ENCODE measurements at places on chromosomes 1 and 21.

DNA sequence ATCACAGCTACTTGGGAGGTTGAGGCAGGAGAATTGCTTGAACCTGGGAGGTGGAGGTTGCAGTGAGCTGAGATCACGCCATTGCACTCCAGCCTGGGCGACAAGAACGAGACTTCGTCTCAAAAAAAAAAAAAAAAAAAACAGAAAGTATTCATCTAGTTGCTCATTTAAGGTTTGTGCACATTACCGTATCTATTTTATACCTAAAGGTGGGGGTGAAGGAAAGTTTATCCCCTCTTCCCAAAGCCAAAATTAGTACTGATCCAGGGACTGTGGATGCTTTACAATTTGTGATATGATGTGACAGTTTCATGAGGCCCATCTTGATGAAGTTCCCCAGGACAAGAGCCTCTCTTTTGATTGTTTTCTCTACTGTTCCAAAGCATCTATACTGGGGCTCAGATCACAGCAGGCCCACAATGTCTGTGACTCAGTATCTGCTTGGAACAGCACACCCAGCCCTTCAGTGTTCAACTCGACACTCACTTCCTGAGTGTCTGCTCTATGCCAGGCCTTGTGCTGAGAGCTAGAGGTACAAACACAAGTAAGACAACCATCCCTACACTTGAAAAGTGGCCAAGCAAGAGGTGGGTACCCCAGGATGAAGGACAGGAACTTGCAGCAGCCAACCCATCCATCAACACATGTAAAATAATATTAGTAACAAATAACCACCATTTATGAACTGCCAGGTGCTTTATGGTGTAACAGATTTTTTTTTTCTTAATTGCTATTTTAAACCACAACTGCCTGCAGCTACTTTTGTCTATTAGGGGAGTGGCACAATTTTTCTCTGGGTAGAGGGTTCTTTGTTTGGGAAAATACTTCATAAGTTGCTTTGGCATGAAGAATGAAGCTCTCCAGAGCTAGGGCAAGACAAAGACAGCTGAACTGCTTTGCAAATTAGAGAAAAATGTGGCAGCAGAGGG, 29.0 kb upstream of the KHDRBS1 start:
- DNase-seq = no peak

DNA sequence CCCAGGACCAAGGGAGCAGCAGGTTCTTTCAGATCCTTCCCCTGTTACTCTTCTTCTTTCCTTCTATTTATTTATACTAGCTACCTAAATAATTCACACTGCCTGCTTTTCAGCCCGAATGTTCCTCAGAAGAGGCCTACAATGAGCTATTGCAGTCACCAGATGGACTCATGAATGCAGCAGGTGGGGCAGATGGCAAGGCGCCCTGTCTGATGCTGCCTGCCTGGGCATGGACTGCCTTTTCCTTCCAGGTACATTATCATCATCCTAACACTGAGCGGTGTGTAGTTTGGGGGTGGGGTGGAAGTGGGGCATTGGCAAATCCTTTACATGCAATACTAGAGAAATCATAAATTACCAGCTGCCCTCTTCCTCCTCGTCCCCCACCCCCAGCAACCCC, 17.6 kb downstream of the ESRRG start:
- DNase-seq = peak; percentile 7

GRCh38 chr1:190957565-190957964, 479.9 kb upstream of the BRINP3 start:
- no peak for DNase-seq

GRCh38 chr1:235513495-235514366, 9.5 kb upstream of the B3GALNT2 start:
- peak; percentile 5 for DNase-seq

DNA sequence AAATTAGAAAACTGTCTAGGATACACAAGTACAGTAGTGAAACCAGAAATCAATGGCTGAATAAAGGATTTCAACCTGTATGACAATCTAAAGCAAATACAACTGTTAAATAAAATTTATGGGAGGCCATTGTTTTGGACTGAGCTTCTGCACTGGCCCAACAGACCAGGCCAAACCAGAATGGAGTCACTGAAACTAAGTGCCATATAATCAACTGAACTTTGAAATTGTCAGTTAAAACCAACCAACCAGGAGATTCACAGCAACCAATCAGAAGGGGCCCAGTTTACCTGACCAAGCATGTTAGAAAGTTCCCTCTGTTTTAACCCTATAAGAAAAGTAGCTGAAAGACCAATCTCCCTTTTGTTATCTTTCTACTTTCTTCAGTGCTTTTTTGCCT, 30.5 kb upstream of the SOAT1 start:
- DNase-seq = no peak

GRCh38 chr1:39130325-39130724, 74.2 kb upstream of the MACF1 start:
- no peak for DNase-seq

DNA sequence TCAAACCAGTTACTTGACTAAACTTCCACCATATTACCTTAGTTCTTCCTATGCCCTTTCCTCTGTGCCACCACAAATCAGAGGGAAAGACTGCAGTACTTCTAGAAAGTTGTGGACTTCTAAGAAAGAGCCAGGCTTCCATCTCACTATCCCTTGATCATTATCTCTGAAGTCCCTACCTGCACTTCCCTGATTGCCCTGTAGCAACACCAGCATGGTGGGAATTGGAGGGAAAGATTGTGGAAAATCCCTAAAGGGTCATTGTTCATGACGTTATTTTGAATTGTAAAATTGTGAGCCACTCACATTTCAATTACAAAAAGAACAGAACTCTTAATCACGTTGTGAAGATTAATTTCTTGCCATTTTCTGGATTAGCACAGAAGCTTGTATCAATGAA, 23.4 kb upstream of the KIAA1614 start:
- no peak for DNase-seq

GRCh38 chr1:106268070-106268469, 788.4 kb upstream of the PRMT6 start:
- DNase-seq = peak; percentile 34

- DNase-seq = no peak
Observed at GRCh38 chr21:32538147-32538792, 47.1 kb downstream of the TCP10L start.

DNA sequence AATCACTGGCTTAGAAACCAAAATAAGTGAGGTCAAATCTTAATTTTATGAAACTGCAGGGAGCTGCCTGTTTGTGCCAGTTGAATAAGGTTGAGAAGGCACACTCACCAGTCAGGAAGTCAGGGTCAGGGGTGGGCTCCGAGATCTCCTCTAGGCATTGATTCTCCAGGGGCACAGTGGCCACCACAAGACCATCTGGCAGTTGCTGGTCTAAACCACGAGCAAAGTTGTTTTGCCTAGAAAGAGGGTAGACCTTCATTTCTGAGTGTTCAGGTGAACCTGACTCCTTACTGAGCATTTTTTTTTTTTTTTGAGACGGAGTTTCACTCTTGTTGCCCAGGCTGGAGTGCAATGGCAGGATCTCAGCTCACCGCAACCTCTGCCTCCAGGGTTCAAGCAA, 220.7 kb downstream of the ASTN1 start:
- no peak for DNase-seq

- no peak for DNase-seq
Observed at GRCh38 chr1:204885288-204885711, 14.6 kb downstream of the NFASC start.

DNA sequence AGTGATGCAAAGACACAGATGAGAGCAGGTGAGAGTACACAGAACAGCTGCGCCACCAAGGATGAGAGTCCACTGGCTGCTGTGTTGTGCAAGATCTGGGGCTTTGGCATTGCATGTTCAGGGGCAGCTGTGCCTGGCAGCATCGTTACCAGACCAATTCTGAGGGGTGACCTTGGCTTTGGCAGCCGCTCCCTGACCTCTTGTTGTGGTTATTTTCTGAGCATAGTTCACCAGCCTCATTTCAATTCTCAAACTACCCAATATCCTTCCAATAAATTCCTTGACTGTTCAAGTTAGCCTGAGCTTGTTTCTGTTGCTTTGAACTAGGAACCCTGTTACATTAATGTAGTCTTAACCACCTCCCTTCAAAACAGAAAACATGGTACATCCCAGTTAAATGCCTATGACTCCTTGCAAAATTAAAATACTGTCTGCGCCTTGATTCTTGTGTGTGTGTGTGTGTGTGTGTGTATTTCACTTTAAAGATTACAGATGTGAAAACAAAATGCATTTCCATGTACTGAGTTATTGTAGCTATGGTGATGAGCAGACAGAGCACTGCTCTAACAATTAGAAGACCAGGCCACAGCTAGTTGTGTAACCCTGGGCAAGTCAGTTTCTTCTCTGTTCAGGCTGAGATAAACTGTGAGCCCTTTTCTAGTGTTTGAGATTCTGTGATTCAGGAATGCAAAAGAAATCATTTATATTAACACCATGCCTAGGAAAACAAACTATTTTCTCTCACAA, 106.3 kb upstream of the GUCA2B start:
- no peak for DNase-seq

- no peak for DNase-seq
Observed at GRCh38 chr1:173148971-173149370, 58.2 kb downstream of the TNFSF4 start.

DNA sequence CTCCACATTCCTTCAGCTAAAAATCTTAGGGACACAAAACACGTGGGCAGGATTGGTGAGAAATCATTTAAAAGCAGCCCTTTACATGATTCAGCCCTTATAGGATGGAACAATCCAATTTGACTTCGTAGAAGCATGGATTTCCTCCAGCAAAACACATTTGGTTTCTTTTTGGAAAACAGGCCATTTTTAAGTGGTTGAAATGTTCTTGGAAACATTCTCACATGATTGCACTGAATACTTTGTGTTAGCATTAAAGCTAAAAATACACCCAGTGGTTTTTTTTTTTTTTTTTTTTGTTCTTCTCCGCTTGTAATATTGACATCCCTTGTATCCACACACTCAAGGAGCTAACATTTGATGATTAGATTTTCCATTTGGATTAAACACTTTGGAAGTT, 42.1 kb upstream of the ABCG1 start:
- no peak for DNase-seq

DNA sequence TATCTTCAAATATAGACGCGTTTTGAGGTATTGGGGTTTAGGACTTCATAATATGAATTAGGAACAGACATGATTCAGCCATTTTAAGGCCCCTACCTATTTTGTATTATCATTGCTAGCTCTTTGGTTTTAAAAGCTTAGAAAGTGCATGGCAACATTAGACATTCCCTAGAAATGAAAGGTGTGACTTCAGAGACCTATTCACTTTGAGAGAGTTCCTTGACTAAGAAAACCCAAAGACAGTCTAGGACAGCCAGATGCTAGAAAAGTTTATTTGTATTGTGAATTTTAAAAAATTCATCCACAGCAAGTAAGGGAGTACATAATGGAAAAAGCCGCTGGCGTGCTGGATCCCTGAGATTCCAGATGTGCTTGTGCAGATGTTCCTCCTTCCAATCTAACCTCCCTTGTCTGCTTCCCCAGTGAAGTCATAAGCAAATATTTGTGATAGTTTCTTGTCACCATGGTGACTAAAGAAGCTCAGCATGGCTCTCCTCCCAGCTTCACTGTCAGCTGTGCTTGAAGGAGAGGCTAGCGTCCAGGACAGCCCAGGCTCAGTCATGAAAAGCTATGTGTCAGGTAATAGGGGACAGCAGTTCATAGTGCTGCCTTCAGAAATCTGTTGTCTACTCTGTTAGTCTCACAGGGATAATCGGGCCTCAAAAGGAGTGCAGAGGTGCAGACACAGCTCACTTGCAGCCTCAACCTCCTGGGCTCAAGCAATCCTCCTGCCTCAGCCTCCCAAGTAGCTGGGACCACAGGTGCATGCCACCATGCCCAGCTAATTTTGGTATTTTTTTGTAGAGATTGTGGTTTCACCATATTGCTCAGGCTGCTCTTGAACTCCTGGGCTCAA, 34.8 kb downstream of the KPNA6 start:
- no peak for DNase-seq
